Fibroblast of the aortic adventitia (primary cell): ENCODE measurements at places on chromosomes 2 and 18. TPM values are rescaled to one million over a fixed set of nuclear protein-coding genes. Genes with fewer than 3 reads are reported as not detected.

- DNase-seq = peak; percentile 78
These were observed 79.0 kb downstream of the TTC21B start for GRCh38 chr2:165874445-165875039.

DNA sequence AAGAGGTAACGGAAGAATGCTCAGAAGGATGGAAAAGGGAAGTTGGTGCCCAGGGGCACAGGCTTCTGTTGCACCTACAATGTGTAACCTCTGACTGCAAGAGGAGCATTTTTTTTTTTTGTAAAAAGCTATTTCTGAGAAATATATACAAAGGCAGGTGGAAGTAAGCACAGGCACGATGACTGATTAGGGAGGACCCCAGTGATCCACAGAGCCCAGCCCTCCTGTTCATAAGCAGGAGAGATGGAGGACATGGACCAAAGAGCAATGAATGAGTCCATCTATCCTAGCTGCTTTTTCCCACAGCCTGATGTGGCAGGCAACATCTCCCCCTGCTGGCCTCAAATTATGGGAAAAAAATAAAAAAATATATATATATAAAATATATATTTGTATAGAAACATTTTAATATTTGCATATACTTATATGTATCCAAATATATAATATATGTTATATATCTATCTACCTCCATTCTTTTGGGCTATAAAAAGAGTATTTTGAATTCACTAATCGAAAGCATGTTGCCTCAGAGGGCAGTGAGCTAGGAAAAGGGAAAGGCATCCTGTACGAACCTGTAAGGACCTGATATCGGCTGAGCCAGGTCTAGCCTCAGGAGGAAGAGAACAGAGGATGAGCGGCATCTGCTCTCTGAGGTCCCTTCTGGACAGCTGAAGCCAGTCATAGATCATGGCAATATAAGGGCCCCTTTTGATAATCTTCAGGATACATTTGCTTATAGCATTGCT, 166.0 kb upstream of the STK17B start:
- DNase-seq = peak; percentile 70

GRCh38 chr2:151922845-151923666, 94.8 kb upstream of the ARL5A start:
- peak; percentile 40 for DNase-seq

Gene MAL
- not detected in 2 replicates for total RNA-seq

DNA sequence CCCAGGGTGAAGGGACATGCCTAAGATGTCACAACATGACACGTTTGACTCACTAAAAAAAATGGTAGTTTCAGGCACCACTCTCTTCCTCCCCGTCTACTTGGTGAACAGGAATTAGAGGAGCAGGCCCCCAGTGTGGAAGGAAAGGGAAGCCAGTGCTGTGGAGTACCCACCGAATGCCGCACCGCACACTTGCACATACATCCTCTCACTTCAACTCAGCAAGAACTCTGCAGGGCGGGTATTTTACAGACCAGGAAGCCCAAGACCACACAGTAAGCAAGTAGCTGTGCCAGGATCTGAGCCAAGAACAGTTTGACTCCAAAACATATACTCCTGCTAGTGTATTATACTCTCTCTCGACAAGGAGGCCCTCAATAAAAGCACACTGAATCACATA, 69.8 kb downstream of the BCL2 start:
- DNase-seq = no peak

GRCh38 chr2:227238238-227239237, 74.1 kb downstream of the COL4A3 start:
- peak; percentile 81 for DNase-seq

- no peak for DNase-seq
These were observed 205.1 kb downstream of the DNAH7 start for GRCh38 chr2:195863564-195863963.

- no peak for DNase-seq
These were observed 43.0 kb downstream of the EFEMP1 start for GRCh38 chr2:55880416-55881143.

Gene UGT1A5
- total RNA-seq = not detected in 2 replicates

DNA sequence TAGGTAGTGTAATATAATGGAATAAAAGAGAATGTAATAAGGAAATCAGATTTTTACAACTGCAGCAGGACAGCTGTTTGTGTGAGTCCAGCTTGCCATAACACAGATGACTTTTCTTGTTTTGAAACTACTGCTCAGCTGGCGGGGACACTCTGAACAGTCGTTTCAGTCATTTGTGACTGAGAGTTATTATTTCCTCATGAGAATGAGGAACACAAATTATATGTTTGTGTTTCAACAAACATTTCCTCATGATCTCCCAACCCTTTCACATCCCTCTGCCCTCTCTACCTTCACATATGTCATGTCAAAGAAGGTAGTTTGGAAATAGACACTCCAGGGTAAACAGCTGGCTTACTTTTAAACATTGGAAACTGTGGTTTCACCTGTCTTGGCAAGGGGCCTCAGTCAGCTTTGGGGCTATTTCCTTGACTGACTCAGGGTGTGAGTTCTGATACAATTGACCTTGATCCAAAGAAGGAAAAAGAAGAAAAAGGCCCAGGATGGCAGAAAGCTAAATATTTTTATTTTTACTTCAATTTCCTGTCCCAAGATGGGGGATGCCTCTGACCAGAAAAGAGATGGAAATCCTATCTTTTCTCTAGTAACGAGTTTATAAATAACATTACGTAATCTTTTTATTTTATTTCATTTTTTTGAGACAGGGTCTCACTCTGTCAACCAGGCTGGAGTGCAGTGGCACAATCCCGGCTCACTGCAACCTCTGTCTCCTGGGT, 593 bp downstream of the SP140L start:
- no peak for DNase-seq

Gene IMPA2
- 6.9 and 14.1 TPM in 2 replicates for total RNA-seq

- no peak for DNase-seq
These were observed 89.8 kb upstream of the ITGA4 start for GRCh38 chr2:181367411-181367810.

DNA sequence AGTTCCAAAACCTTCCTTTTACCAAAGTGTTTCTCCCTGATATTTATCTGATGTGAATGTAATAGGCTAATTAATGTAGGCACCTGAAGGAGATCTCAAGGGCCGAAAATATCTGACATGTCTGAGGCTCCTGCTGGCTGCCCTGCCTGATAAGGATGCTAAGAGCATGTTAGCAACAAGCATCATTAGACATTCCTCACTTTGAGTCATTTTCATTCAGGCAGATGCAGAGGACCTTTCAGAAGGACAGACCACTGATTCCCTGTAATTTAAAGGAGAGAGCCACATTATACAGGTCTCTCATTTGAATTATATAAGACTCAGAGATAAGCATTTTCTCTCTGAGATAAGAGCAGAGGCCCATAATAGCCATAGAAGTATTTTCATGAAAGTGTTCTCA, 222.4 kb upstream of the NCKAP5 start:
- DNase-seq = peak; percentile 38

DNA sequence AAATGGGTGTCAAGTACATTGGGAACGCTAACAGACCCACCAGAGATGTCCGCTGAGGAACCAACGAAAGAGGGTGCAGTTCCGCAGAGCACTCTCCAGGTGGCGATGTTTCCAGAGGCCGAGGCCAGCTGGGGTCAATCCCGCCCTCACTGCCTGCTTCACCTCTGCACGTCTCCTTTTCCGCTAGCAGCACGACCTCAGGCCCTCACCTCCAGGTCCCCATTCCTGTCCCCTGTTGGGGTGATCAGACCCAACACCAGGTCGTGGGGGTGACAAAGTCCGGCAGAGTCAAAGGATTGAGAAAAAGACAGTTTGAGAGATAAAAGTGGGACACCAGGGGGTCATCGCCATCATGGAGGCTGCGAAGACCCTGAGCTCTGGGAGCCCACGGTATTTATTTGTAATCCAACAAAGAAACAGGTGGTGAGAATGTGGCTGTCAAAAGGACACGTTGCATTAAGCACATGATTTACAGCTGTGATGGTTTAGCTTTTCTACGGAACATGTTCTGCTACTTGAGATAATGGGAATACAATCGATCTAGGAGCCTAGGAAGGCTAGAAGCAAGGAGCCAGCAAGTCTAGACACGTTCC, 27.3 kb downstream of the ZAP70 start:
- DNase-seq = peak; percentile 33

Gene TMEM169
- 0.36 TPM in 1 of 2 replicates, not detected in the other for total RNA-seq

DNA sequence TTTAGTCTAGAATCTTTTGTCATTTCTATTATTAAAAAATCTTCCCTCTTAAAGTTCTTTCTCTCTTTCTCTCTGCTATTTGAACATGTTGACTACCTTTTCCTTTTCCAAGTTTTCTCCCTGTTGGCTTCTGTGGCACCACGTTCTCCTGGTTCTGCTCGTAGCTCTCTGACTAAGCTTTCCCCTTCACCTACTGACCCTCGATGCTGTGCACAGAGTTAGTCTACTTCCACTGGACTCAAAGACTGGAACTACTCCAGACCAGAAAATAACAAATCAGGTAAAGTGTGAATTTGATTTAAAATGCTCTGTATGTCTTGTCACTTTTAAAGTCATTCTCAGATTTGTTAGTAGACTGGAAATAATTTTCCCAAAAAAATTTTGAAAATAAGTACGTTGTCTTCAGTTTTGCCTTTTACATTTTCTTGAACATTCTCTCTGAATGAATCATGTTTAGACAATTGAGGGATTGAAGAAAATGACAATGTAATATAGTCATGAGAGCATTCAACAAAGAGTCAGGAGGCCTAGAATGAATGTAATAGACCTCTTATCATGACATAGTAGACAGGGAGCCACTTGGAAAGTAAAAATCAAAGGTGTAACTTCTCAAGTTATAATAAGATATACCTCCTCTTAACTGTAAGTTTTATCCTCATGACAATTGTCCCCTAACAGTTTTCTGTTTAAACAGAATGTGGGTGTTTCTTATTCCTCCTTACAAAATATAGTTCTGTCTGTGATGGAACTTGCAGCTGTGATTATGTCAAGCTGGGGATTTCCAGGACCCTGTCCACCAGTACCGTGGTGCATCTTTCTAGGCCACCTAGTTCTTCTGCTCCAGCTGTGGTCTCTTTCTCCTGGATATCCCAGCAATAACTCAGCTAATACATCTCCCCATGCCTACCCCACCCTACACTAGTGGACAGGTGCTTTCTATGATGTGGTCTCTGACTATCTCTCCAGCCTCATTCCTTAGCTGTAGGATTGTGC, 25.5 kb downstream of the ITPRID2 start:
- peak; percentile 34 for DNase-seq

Gene PROKR1
- not detected in 2 replicates for total RNA-seq

DNA sequence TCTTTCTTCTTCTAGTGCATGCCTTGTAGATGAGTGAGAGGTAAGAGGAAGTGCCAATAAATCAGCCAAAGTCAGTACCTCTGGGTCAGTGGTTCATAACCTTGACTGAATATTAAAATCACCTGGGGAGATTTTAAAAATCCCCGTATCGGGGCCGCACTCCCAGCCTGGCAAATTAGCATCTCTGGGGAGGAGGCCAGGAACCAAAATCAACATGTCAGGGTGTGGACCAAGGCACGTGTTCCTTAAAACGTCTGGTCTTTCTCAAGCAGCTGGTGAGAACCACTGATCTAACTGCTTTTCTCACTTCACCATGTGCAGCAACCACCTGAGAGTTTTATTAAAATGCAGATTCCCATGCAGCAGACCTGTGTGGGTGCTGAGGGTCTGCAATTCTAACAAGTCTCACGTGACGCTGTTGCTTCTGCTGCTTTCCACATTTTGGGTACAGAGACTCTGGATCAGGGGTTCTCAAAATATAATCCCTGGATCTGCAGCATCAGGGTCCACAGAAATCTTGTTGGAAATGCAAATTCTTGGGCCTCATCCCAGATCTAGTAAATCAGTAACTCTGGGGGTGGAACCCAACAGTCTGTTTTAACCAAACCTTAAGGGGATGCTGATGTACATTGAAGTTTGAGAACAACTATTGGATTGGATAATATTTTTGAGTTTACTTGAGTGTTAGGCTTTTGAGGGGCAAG, 49.5 kb downstream of the CHST9 start:
- DNase-seq = no peak

- DNase-seq = peak; percentile 29
These were observed 7.7 kb downstream of the MAPRE3 start for GRCh38 chr2:26978061-26978596.

- no peak for DNase-seq
These were observed 595.4 kb downstream of the NYAP2 start for GRCh38 chr2:225994748-225995405.

Gene CRYBA2
- total RNA-seq = not detected in 2 replicates

GRCh38 chr2:204021290-204022081, 84.9 kb downstream of the ICOS start:
- peak; percentile 2 for DNase-seq

DNA sequence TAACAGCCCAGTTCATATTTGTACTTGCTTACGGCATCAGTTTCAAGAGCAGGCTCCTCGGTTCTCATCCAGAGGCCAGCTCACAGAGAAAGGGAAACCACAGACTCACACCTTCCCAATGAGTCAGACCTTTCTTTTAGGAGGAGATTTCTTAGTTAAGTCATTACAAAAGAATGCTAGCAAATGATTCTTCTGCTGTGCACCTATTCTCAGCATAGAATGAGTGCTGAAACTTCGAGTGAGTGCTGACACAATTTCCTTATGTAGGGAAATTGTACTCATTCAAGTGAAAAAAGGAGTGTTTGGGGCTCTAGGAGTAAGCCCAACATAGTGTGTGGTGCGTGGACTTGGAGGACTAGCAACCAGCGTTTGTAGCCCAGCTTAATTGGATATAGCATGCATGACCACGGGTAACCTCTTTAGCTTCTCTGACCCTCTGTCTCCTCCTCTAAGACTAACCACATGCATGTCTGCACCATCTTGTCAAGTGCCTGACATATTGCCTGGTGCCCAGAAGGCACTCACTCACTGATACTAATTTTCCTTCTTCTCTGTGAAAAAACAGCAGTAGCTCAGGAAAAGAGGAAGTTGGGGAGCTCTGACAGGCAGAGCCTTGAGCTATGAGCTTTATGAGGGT, 87.0 kb downstream of the ALPK2 start:
- peak; percentile 91 for DNase-seq
